Left forelimb (tissue), 1 donor: ENCODE measurements at places on chromosomes 3 and 15.

DNA sequence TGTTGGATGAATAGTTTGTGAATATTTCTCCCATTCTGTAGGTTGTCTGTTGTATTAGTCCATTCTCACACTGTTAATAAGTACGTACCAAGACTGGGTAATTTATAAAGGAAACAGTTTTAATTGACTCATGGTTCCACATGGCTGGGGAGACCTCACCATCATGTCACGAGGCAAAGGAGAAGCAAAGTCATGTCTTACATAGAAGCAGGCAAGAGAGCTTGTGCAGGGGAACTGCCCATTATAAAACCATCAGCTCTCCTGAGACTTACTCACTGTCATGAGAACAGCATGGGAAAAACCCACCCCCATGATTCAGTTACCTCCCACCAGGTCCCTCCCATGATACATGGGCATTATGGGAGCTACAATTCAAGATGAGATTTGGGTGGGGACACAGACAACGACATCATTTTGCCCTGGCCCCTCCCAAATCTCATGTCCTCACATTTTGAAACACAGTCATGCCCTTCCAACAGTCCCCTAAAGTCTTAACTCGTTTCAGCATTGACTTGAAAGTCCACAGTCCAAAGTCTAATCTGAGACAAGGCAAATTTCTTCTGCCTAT is 133.2 kb downstream of the LMLN start:
- DNase-seq = no peak

DNA sequence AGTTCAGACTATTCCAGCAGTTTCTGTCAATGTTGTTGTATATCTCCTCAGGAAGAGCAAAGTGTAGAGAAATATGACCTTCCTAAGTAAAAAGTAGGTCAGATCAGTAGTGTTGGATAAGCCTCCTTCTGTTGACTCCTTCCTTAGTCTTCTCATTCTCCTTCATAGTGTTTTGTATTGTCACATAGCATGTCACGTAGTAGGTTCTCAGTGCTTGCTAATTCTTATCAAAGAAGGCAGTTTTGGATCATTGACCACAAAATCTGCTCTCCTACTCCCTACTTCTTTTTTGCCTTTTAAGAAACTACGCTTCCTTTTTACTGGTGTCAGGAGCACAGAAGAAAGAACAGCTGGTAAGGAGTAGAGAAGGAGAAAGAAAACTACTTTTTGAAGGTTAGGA is 1.0 kb upstream of the MGA start:
- DNase-seq = no peak

DNA sequence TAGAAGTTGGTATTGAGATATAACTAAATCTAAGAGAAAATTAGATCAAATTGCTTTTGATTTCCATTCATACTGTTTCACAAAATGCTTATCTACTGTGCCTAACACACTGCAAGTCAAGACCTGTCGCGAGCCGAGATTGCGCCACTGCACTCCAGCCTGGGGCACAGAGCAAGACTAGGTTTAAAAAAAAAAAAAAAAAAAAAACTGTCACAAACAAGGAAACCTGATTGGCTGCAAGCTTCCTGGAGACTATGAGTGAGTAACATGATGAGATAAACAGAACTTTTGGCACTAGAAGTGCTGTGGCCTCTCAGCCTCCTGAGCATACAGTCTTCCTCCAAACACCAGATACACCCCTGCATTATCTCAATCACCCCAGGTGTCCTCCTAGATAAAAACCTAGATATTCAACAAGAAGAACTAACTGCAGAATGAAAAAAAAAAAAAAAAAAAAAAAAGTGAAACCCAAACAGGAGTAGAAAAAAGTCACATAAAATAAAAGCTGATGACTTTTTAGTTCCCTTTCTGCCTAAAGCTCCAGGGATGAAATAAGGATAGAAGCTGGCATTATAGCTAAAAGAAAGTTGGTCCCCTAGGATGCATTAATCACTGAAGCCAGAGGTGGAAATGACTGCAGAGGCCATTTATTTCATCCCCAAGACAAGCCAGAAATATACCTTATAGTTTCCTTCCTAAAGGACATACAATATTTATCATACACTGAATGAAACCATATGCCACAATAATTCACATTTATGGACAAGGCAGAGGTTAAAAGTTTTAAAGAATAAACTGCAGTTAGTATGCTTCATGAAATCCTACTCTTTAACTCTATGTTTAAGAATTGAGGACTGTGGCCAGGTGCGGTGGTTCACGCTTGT is 82.4 kb downstream of the P3H2 start:
- no peak for DNase-seq

DNA sequence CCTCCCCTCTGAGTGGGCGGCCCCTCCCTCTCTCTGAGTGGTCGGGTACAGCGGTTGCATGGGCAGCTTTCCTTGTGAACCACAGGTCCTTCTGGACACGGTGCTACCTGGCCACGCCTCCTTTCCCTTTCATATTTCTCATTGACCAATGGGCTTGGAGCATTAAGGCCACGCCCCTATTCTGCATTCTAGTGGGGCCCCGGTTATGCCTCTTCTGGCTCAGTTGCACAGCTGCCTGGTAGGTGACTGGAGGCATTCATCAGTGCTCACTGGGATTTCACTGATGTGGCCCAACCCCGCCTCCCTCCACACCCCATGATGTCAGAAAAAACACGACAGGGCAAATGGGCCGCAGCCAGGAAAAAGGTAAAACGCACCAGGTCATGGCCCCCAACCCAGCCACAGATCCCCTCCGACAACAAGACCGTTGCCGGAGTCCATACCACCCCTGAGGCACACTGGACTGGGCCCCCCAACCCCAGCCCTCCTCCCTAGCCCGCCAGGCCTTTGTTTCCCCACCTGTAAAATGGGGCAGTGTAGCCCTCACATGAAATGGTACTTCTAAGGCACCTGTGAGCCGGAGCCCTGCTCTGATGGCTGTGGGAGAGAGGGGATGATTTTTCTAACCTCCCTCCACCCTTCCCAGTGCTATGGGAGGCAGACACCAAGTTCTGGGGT is 26.3 kb downstream of the NGRN start:
- DNase-seq = no peak

DNA sequence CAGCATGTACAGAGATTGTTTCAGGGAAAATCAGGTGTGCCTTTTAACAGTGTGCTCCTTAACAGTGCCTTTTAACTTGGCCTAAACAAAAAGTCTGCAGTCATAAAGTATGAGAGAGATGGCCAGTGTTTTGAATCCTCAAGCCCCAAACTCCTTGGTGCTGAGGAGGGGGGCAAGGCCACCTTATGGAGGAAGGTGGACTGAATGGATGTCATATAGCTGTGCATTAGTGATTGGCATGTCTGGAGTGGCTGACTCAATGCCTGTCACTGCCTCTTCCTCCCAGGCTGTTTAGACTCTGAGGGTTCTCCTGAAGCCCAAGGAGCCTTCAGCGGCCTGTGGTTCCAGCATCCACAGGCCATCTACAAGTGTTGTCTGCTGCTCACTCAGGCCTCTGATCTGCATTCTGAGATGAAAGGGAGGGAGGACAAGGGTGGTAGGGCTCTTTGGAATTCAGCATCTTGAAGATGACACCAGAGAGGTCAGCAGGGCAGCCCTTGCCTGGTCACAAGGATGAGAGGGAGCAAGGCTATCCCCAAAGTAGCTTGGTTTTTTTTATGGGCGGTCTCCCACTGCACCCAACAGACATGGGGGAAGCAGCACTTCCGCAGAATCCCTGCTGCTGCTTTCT is 1.5 kb downstream of the FOXL2NB start:
- no peak for DNase-seq

- DNase-seq = no peak
Measured at GRCh38 chr3:62365391-62366125, 7.8 kb downstream of the FEZF2 start.

DNA sequence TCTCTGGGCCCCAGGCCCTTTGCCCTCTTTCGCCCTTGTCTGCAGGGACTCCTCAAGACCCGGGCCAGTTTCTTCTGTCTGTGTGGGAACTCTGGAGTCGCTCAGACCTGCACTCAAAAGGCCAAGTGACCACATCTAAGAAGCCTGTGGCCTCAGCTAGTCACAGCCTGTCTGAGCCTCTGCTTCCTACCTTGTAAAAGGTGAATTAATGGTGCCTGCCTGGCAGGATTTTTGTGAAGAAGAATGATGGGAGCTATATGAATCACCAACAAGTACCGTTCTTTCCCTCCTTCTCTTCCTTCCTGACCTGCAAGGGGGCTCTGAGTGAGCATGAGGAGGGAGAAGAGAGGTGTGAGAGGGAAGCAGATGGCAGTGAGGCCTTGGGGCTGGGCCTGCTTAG is 7.5 kb downstream of the PLIN1 start:
- DNase-seq = no peak

DNA sequence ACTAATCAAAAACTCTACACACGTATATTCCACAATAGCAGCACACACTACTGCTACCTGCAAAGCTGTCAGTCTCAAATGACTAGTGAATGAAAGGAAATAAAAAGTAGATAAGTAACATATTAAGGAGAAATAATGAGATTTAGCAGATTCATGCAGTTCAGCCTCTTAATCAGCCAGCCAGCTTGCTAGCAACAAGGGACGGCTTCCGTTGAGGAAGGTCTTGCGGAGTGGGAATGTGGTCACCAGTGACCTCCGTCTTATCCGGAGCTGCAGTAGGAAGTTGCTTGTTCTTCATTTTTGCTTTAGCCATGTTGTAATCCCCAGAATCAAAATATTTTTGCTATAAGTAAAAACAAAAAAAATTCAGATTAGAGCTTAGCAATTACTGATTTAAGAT is 17.1 kb downstream of the ARPP19 start:
- DNase-seq = no peak

- no peak for DNase-seq
Measured at GRCh38 chr15:27784107-27784506, 315.0 kb downstream of the OCA2 start.
